K562 (cell line): ENCODE measurements at places on chromosomes 4 and X.
A peak's percentile ranks its signal among the peaks of the same experiment; 100 is the strongest.

- no peak for DNase-seq
These were observed 370.1 kb downstream of the PPP3CA start for GRCh38 chr4:100977274-100977673.

DNA sequence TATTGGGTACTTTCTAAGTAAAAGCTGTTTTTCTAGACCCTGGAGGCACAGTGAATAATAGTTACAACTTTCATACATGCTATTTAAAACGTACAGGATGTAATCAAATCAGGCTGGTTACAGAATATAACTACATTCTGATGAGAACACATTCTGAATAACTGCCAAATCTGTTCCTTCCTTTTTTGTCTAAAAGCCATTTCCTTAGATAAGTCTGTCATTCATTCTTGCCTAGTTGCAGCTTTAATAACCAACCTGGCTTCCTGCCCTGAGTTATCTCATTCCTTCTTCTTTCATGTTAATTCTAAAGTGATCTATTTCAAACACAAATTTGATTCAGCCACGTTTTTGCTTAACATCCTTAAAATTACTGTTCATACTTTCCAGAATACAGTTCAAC lies 189.7 kb upstream of the ITM2A start:
- DNase-seq: no peak

DNA sequence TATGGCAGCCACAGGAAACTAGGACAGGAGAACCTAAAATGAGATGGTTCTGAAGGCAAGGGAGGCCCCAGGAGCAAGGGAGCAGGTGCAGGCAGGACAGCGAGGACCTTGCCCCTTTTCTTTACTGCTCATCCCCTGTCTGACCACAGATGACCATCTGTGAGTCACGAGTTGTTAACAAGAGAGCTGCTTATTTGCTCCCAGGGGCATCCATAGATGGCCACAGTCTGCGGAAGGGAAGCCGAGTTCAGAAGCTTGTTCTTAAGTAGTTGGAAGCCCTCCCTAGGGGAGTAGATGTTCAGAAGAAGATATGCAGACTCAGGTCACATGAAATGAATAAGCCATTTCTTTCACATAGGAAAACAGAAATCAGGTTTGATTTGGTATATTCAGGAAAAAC lies 69.4 kb downstream of the EVC2 start:
- no peak for DNase-seq

- DNase-seq: peak; percentile 84
These were observed 28.1 kb upstream of the MAN2B2 start for GRCh38 chr4:6546681-6547447.

- peak; percentile 16 for DNase-seq
These were observed 255.5 kb downstream of the LDB2 start for GRCh38 chr4:16642897-16643296.

- no peak for DNase-seq
These were observed 55.8 kb upstream of the SHOX start for GRCh38 chrX:574830-575229.

DNA sequence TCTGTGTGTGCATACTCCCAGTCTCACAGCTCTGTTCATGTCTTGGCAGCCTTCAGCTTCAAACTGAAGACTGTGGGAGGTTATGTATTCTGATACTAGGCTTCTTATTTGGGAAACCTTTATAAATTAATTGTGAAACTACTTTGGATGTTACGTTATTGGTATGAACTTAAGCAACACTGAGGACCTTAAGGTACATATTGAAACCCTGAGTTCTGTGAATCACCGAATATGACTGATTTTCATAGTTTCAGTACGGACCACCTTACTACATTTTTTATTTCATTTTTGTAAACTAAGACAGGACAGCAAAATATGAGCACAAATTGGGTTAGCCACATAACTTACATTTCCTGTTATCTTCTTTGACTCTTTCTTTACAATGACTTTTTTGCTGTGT lies 498.4 kb downstream of the PDGFC start:
- no peak for DNase-seq
